ENCODE measurements at places on chromosomes 1 and 21. TPM values are rescaled to one million over a fixed set of nuclear protein-coding genes. Genes with fewer than 3 reads are reported as not detected.

The SLC26A9 gene
- not detected for total RNA-seq

The ALDH4A1 gene
- total RNA-seq, result 4.4 TPM

The SIK1 gene
- total RNA-seq, result 5.5 TPM

The NBPF6 gene
- total RNA-seq, result 0.13 TPM

The PRELP gene
- not detected for total RNA-seq

The UTS2 gene
- not detected for total RNA-seq

The LCE1E gene
- total RNA-seq, result not detected

DNA sequence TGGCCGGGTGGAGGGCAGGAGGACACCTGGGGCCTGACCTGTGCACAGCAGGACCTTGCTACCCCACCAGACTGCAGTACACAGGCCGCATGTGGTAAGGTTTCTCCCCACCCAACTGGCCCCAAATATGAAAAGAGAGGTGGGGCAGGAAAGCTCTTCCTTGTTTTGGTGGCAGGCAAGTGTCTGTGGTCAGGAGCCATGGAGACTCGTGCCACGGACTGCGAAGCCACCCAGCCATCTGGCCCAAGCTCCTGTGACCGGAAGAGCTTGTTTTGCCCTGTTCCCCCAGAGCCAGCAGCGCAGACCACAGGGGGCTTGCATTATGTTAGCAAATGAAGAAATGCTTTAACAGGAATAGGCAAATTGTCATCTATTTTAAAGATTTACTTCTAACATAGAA, 54.9 kb downstream of the OLIG1 start:
- no peak for DNase-seq

DNA sequence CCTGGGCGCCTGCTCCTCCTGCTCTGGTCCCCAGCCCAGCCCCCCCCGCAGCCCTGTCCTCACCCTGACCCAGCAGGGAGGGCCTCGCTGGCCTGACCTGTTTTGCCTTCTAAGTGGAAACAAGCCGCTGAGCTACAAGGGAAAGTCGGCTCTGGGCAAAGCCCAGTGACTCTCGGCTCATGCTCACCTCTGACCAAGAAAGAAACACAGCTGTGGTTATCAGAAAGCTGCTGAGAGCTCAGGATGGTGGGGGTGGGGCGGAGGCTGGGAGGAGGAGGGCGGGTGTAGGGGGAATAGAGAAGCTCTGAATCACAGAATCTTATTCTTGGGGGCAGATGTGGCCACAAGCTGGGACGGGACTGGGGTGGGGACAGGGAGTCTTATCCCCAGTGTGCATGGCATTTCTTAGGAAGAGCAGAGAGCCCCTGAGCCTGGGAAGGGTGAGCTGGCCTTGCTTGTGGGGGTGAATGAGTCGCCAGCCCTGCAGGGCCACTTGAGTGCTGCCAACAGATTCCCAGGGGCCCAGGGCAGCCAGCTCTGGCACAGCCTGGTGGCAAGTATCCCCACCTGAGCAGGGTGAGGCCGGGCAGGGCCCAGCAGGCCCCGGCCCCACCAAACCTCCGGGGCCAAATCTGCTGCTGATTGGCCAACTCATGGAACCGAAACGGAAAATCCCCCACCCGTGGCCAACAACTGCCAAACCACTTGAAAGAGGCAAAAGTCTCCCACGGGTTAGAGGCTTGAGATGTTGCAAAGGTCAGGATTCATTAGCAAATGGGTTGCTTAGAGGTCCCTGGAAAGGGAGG, 120.6 kb downstream of the SPSB1 start:
- DNase-seq, result peak; percentile 52

DNA sequence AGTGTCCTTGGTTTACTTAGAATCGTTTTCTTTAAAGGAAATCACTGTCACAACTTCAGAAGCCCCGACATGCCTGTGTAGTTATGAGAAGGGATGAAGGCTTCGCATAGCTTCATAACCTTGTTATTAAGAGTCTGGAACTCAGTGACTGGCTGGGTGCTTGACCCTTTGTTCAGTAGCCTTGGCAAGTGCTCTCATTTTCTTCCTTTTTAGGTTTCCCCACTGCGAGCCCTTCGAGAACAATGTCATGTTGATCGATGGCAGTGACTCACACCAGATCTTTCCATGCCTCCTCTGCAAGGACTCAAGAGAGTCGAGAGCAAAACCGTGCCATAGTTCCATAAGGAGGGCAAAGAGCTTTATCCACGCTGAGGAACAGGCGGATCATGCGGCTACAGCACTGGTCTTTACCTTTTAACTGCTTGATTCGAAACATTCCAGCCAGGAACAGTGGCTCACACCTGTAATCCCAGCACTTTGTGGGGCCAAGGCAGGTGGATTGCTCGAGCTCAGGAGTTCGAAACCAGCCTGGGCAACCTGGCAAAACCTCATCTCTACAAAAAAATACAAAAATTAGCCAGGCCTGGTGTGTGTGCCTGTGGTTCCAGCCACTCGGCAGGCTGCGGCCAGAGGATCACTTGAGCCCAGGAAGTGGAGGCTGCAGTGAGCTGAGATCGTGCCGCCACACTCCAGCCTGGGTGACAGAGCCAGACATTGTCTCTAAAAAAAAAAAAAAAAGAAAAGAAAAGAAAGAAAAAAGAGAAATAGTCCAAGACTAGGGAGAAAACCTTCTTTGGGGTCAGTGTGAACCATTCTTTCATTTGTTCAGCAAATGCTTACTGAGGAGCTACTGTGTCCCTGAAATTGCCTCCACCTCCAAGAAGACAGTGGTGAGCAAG, 95.4 kb upstream of the ERRFI1 start:
- no peak for DNase-seq

- no peak for DNase-seq
Measured at GRCh38 chr1:221511797-221512196, 230.1 kb downstream of the DUSP10 start.

GRCh38 chr1:115781851-115782250, 13.3 kb upstream of the CASQ2 start:
- DNase-seq, result no peak

DNA sequence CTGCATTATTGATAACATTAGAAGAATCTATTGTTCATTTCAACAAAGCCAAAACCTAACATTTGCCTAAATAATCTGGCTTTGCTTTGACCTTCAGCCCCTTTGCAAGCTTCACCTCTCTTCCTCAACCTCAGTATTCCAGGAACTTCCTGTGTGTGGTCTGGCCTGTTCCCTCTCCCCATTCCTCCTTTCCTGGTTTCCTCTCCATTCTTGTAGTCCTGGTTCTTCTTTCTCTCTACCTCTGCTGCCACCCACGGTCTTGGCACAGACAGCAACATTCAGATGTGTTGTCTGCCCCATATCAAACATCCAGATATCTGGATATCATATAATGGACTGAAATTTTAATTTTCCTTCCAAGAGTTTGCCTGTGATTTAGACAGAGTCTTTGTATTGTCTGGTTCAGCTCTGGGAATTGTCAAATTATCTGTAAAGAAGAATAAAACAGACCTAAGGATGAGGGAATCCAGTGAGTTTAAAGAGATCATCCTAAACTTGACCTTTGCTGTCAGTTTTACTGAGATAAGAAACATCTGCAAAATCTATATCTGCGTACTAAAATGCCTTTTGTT, 148.1 kb upstream of the KCTD3 start:
- DNase-seq, result no peak

GRCh38 chr1:10917513-10918454, 94.7 kb upstream of the TARDBP start:
- DNase-seq, result no peak

GRCh38 chr1:44283524-44284173, 70.4 kb downstream of the DMAP1 start:
- DNase-seq, result no peak

- DNase-seq, result no peak
Measured at GRCh38 chr1:228830185-228830953, 95.1 kb downstream of the RHOU start.

DNA sequence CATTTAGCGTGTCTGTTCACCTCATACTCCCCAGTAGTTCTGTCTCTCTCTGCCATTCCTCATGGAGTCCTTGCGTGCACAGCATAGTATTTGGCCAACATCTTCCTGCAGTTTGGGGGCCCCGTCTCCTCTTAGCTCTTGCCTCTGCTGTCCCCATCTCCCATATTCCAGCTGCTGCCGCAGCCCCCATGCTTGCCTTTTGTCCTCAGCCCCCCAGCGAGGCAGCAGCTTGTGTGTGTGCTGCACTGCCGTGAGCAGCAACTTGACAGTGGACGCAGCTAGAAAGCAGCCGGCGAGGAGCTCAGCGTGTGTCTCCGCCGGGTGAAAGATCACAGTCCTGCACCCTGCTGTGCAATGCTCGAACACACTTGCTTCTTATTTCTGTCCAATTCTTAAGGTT, 164.2 kb upstream of the COL6A1 start:
- DNase-seq, result no peak

GRCh38 chr1:43552813-43553212, 22.1 kb downstream of the PTPRF start:
- no peak for DNase-seq

- DNase-seq, result no peak
Measured at GRCh38 chr1:193592317-193592716, 405.9 kb upstream of the B3GALT2 start.

DNA sequence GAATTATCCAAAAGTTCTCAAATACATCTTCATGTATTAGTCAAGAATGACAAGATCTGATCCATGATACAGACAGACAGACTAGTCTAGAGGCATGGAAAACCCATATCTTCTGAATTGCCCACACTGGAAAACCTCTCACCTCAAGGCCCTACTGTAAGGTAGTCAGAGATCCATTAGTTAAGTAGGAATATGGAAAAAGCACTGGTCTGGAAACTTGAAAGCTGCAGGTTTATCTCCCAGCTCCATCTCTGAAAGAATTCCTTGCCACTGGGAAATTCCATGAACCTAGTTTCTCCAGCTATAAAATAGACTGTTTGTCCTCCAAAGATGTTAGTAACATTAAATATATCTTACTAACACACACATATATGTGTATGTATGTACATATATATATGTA, 169.2 kb downstream of the AKT3 start:
- no peak for DNase-seq

DNA sequence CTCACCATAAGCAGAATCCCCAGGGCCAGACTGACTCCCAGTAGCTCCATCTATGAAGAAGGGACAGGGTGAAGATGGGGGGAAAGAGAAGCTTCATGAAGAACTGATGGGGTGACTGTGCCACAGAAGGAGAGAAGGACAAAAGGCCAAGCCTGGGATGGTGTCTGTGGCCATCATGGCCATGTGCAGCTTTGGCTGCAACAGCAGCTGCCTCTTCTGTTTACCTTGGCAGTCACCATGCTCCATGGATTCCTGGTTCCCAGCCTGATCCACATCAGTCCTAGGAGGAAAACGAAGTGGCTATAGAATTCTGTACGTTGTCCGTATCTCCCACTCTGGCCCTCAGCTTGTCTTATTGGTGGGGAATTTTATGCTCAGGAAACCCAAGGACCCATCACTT, 12.0 kb downstream of the SEMA6C start:
- no peak for DNase-seq

GRCh38 chr1:202365092-202365815, 16.8 kb downstream of the PPP1R12B start:
- DNase-seq, result no peak

GRCh38 chr1:157585984-157586383, 11.9 kb downstream of the FCRL4 start:
- DNase-seq, result no peak

GRCh38 chr1:27478098-27478497, 11.9 kb downstream of the WASF2 start:
- no peak for DNase-seq
